ENCODE measurements at places on chromosomes 1 and 21. TPM values are rescaled to one million over a fixed set of nuclear protein-coding genes. Genes with fewer than 3 reads are reported as not detected.

GRCh38 chr1:230011333-230012092, 55.5 kb upstream of the GALNT2 start:
- no peak for DNase-seq

DNA sequence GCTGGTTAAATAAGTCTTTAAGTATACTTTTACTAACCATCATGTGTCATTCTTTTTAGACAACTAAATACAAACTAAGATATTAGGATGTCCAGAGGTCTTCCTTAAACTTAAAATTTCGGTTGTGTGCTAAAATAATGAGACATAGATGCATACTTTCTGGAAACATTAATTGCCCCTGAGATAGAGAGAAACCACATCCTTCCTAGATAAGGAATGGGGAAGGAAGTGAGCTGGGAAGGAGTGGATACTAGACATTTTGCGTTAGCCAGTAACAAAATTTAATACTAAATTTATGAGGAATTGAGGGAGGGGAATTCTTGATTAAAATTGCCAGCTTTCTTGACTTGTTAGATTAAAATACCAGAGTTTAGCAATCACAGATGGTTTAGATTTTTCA, 37.1 kb upstream of the PTGS2 start:
- no peak for DNase-seq

- no peak for DNase-seq
Measured at GRCh38 chr1:168736520-168736919, 7.5 kb upstream of the DPT start.

DNA sequence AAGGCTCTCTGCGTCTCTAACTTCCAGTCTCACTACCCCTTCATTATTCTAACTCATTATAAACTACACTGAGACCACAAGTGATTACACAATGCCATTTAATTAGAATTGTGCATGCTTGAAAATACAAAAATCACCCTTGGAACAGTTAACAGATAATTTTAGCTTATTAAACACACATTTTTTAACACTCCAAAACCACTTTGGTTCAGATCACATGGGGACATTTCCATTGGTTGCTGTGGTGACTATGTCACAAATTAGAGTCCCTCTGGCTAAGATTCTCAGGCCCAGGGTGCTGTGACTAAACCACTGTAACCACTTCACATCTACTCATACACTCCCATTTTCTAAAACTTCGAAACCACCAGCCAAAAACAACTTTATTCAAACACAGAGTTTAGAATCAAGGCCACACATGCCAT, 43.0 kb downstream of the JAK1 start:
- no peak for DNase-seq

SLC19A2 gene
- total RNA-seq = 26.8 TPM

ZRANB2 gene
- total RNA-seq = 43.3 TPM

BSND gene
- total RNA-seq = not detected

CFHR2 gene
- total RNA-seq = not detected
